NCI-H2081 treated with DMSO at 0.1 percent for 48 hours (cell line): ENCODE measurements at places on chromosomes 7 and 10.

- DNase-seq = no peak
These were observed 605.7 kb upstream of the DPP6 start for GRCh38 chr7:153446490-153446889.

GRCh38 chr10:30671026-30671616 lies 41.6 kb upstream of the LYZL2 start:
- DNase-seq = peak; percentile 10

DNA sequence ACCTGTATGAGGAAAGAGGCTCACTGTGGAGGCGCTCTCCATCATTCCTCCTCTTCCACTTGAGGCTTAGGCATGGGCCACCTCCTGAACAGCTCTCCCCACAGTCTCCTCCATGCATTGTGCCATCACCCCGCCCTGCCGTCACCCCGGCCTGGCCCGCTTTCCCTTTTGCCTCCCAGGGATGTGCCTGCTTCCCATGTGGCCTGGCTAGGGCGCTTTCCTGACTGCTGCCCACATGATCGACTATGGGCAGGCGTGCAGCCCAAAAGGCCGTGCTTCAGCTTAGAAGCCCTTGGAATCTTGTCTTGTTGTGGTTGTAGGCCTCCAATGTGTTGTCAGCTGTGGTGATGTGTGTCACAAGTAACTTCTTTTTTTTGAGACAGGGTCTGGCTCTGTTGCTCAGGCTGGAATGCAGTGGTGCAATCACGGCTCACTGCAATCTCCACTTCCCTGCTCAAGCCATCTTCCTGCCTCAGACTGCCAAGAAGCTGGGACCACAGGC lies 1.8 kb upstream of the ACTR3C start:
- no peak for DNase-seq

DNA sequence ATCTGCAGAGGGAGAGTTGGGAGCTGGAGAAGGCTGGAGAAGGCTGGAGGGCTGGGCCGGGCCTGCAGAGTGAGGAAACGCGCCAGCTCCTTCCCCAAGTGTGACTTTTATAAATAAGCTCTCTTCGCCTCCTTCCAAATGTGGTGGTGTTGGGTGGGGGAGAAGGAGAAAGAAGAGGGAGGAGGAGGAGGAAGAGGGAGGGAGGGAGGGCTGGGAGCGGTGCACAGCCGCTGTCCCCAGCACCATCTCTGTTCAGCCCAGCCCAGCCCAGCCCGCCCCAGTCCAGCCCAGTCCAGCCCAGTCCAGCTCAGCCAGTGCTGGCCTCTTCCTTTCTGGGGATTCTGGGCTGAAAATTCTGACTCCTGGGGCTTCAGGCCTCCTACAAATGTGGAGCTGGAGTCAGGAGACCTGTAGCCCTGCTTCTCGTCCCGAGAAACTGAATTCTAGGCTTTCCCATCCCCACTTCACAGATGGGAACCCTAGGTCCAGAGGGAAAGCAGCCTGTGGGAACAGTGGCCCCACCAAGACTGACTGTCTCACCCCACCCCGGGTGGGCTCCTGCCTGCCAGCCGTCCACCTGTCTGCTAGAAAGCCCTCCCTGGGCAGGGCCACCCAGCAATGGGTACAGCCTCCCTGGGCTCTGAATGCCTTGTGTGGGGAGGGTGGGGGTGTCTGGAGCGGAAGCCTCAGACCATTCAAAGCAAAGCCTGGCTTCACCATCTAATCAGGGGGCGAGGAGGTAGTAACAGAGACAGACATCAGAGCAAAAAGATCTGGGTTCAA lies 2.3 kb downstream of the STX1A start:
- no peak for DNase-seq

GRCh38 chr10:38157270-38157685 lies 63.1 kb downstream of the ZNF37A start:
- no peak for DNase-seq

- no peak for DNase-seq
These were observed 4.5 kb downstream of the CPED1 start for GRCh38 chr7:120992965-120993494.

- peak; percentile 2 for DNase-seq
These were observed 151.6 kb downstream of the KIAA1217 start for GRCh38 chr10:24360282-24361127.

- no peak for DNase-seq
These were observed 36.3 kb upstream of the GOT1 start for GRCh38 chr10:99466632-99467223.

- DNase-seq = no peak
These were observed 5.6 kb downstream of the ABCB8 start for GRCh38 chr7:151033864-151034249.

GRCh38 chr7:95710711-95711110 lies 61.6 kb upstream of the DYNC1I1 start:
- DNase-seq = no peak

GRCh38 chr7:27994639-27995038 lies 186.0 kb downstream of the JAZF1 start:
- DNase-seq = no peak

GRCh38 chr7:87231711-87232110 lies 12.2 kb upstream of the TMEM243 start:
- no peak for DNase-seq

- DNase-seq = no peak
These were observed 664.2 kb downstream of the SORCS1 start for GRCh38 chr10:106500041-106500924.

GRCh38 chr7:42345478-42346299 lies 108.7 kb upstream of the GLI3 start:
- no peak for DNase-seq

- no peak for DNase-seq
These were observed 168.7 kb downstream of the TMEM178B start for GRCh38 chr7:141242568-141242967.

GRCh38 chr10:124619195-124619594 lies 125.0 kb downstream of the FAM53B start:
- no peak for DNase-seq

GRCh38 chr7:138500892-138501291 lies 40.8 kb downstream of the TRIM24 start:
- no peak for DNase-seq

GRCh38 chr10:79349766-79350406 lies 2.6 kb downstream of the PPIF start:
- no peak for DNase-seq

- DNase-seq = no peak
These were observed 226.2 kb downstream of the SKIDA1 start for GRCh38 chr10:21299330-21299729.

DNA sequence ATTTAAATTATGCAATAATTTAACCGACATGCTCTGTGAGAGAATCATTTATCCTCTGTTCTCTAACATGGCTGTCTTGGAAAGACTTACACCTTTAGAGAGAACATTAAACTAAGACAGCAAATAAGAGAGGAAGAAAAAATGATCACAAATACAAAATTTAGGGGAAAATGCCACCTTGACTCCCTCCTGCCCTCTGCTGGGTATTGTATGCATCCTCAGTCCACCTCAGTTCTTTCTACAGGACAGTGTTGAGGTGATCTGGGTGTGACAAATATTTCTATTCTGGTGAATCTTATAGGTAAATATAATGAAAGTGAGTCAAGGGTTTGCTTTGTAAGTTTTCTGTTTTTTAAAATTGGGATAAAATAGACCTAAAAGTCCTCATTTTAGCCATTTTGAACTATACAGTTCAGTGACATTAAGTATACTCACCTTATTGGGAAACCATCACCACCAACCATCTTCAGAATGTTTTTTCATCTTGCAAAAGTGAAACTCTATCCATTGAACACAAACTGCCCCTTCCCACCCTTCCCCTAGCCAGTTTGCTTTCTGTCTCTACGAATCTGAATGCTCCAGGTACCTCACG lies 61.5 kb upstream of the ELMO1 start:
- DNase-seq = no peak

- DNase-seq = no peak
These were observed 59.5 kb downstream of the KCND2 start for GRCh38 chr7:120332433-120332832.

DNA sequence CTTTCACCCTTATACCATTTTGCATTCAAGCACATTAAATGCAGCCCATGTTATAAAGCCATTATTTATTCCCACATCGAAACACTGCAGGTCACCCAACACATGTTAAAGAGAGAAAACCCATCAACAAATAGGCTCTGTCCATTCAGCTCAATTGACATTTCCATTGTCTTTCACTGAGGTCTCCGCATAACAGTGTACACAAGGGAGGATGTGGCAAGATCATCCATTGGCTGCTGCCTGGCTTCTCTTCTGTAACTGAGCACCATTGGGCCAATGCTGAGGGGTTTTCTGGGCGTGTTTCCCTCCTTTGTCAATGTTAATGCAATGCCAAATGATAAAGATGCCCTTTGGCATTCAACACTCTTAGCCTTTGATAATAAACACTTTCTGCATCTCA lies 278.1 kb upstream of the SP4 start:
- DNase-seq = peak; percentile 94

DNA sequence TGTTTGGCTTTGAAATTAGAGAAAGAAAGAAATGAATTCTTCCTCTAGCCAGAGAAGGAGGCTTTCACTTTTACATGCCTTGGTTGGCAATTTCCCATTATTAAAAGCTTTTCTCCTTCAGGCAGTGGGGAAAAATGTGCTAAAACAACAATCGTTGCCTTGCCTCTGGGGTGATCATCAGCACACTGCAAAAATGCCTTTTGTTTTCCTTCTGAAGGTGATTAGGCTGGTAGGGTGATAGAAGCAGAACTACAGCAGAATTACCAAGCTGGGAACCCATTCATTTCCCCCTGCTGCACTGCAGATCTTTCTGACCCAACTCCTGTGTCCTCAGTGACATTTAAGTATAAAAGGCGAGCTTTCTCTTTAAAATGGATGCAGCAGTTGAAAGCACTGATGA lies 22.2 kb downstream of the ANK3 start:
- no peak for DNase-seq

DNA sequence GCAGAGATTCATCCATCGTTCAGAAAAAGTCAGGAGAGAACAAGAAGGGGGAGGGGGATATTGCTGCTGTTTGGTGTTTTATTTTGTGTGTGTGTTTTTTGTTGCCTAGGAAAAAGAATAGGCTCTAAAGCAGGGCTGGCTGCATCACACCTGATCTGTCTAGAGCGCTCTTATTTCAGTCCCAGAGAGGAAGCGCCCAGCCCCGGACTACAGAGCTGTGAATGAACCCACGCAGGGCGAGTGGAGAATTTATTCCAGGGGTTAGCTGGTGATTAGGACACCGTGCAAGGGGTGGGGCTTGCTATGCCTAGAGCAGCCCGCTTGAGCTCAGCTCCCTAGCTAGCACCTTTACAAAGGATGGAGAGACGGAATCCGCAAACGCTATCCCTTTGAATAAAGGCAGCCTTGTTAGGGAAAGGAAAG lies 621 bp upstream of the FAM13C start:
- no peak for DNase-seq

- no peak for DNase-seq
These were observed 22.0 kb upstream of the LMTK2 start for GRCh38 chr7:98084631-98085030.

GRCh38 chr10:34764472-34764946 lies 50.6 kb downstream of the PARD3 start:
- DNase-seq = peak; percentile 20

GRCh38 chr10:74078037-74078436 lies 72.6 kb downstream of the AP3M1 start:
- DNase-seq = no peak

- DNase-seq = no peak
These were observed 230.8 kb upstream of the FERD3L start for GRCh38 chr7:19375976-19376375.

- no peak for DNase-seq
These were observed 17.2 kb upstream of the ACSL5 start for GRCh38 chr10:112356686-112357085.

GRCh38 chr10:116667484-116667883 lies 46.7 kb downstream of the PNLIPRP2 start:
- no peak for DNase-seq

- DNase-seq = no peak
These were observed 113.2 kb upstream of the SEM1 start for GRCh38 chr7:96822824-96823223.

DNA sequence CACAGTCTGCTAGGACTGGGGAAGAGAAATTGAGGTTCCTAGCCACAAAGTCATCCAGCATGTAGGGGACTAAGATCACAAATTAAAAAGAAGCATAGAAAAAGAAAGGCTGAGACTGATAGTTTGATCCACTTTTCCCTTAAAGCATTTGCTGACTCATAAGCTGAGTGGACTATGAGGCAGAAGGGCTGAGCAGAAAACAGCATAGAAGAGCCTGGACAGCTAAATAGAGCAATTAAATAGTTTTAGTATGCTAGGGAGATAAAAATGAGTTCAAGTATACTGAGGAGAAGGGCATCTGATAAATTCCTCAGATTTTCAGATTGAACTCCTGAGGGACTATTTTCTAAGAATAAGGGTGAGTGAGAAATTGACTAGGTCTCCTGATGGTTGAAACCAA lies 155.9 kb upstream of the EGR2 start:
- DNase-seq = no peak

DNA sequence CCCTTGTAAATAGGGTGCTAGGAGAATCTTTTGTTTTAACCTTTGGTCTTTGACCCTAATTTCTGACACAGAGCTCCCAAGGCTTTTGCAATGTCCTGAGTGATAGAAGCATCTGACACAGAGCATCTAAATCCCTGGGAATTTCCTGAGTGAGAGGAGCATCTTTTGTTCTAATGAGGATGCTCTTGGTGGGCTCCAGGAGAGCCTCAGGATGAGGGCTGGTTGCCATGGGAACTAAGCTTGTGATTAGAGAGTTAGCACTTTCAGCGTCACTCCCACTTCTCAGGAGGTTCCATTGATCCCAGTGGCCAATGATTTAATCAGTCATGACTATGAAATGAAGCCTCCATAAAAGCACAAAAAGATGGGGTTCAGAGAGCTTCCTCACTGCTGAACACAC lies 264.8 kb downstream of the KIF20B start:
- DNase-seq = no peak

GRCh38 chr7:91519241-91520158 lies 255.3 kb downstream of the FZD1 start:
- no peak for DNase-seq

DNA sequence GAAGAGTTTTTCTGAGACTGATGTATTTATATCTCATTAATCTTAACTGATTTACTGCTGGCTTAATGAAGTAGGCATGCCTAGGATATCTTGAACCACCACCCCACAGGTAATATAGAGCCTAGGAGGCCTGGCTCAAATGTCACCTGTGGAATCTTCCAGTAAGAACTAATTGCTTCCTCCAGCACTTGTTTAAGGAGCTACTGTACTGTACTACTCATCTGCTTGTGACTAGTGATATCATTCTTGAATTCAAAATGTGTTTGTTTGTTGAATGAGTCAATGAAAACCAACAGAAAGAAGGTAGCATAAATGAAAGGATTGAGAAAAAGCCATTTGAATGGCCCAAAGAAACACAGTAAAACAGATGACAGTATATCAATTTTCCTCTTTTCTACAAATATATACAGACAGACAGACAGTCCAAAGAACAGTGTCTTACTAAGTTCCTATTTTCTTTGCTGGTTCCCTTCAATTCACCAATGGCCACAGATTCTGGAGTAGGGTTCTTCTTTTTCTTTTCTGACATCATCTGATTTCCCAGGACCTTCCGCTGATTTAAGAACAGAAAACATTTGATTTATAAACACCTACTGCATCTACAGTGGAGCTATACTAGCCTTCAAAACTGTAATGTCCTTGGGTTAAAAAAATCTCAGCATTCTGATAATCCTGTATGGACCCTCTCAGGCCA lies 43.7 kb upstream of the SLIT1 start:
- DNase-seq = no peak
